ENCODE measurements at places on chromosomes 5 and 9.

GRCh38 chr9:135384226-135384625, 95.4 kb upstream of the PPP1R26 start:
- no peak for DNase-seq

GRCh38 chr5:43967165-43967564, 364.2 kb downstream of the NNT start:
- no peak for DNase-seq

- no peak for DNase-seq
Measured at GRCh38 chr5:14501353-14502293, 80.0 kb upstream of the OTULINL start.

GRCh38 chr9:76655121-76655541, 109.1 kb upstream of the PCA3 start:
- DNase-seq: no peak

DNA sequence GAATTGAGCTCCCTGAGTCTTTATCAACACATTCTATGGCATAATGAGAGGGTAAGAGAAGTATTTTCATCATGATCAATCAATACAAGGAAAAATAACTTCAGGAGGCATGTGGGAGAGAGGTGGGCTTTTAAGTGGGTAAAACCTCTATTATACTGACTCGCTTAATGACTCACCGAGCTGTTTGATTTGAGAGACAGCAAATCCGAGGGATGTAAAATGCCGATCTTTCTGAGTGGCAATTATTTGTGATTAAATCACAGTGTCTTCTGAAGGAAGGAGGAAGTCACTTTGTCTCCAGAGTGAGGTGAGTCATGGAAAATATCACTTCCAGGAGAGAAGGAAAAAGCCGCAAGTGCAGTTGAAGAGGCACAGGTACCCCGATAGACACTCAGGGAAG, 320.4 kb downstream of the DRD1 start:
- DNase-seq: no peak

DNA sequence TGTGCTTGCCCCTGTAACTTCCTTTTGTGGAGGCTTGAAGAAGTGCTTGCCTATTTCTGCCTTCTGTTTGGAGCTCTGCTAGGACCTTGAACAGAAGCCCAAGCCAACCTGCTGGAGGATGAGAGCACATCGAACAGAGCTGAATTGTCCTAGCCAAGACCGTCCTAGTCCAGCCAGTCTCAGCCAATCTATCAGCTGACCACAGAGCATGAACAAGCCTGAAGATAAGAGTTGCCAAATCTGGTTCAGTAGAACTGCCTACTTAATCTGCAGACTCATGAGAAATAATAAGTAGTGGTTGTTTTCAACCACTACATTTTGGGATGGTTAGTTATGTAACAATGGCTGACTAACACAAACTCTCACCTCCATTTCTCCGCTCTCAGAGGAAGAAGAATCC, 4.4 kb upstream of the SNX2 start:
- DNase-seq: no peak

- DNase-seq: no peak
Measured at GRCh38 chr5:172931001-172931536, 28.2 kb upstream of the RPL26L1 start.

GRCh38 chr5:170144286-170145023, 38.8 kb downstream of the FOXI1 start:
- DNase-seq: no peak

GRCh38 chr9:110752766-110753165, 84.2 kb downstream of the MUSK start:
- no peak for DNase-seq

- no peak for DNase-seq
Measured at GRCh38 chr5:50968356-50969149, 302.1 kb downstream of the PARP8 start.

Data from hematopoietic multipotent progenitor cell treated with erythropoietin and hydrocortisone succinate and interleukin-3 and kit ligand, for 15 days (in vitro differentiated cells).